Stimulated activated CD8-positive, alpha-beta memory T cell treated with anti-CD3 and anti-CD28 coated beads, Interleukin-4, amount 100 ng/mL, for 24 hours (primary cell): ENCODE measurements at places on chromosomes 1 and 21.

DNA sequence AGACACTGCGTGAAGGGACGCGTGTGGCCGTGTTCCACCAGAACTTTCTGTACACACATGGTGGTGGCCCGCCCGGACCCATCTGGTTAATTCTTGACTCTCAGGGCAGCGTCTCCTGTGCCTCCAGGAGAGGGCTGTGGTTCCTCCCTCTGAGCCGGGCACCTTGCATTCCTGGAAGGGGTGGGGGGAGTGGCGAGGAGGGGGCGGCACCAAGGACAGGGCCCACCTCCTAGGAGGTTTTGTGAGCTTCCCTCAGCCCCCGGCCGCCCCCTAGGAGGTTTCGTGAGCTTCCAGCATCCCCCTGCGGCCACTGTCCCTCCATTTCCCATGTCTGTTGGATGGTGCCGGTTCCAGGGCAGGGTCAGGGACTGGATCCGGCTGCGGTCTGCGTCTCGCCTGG is 28.9 kb downstream of the FAAP20 start:
- DNase-seq, result no peak

DNA sequence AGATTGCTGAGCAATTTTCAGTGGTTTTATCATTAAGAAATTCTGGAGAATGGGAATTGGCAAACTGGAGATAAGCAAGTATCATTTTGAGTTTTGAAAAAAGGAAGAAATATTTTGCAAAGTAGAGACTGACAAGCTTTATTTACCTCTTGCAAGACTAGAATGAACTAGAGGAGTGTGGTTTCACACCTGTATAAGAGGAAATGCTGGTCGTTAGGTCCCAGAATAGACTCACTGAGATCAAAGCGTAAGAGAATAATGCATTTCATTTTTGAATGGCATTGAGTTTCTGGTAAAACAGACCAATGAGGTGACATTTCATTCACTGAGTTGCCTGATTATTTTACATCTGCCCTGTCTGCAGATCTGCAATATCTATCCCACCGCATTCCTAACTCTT is 308.1 kb downstream of the ADGRL2 start:
- no peak for DNase-seq

DNA sequence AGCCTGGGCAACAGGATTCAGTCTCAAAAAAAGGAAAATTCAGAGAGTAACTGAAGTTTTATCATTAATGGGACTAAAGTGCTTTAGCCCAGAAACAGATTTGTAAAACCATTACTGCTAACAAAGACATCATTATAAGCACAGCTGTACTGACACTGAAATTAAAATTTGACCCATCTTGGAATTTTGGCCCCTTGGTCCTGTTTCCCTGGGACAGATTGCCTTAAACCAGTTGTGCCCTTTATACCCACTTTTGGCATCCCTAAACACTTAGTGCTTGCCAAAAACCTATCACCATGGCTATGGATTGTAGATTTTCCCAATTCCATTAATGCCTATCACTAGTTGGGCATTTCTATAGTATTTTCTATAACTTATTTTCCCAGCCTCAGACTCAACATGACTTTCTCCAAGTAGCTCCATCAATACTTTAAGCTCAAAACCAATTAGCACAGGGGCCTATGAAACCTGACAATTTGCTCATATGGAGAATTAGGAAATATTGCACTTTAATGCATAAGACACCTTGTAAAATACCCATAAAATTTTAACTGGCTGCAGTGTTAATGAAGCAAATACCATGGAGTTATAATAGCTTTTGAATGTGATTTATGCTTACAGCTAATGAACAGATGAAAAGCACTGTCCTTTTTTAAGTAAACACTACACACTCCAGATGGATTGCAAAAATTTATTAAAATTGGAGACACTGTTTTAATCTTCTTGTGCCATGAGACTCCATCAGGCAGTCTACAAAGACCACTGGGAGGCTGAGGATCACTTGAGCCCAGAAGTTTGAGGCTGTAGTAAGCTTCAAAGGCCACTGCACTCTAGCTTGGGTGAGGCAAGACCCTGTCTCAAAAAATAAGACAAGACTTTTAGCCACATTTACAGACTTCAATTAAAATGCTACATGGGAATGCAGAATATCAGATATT is 4.3 kb downstream of the GAS5 start:
- no peak for DNase-seq

DNA sequence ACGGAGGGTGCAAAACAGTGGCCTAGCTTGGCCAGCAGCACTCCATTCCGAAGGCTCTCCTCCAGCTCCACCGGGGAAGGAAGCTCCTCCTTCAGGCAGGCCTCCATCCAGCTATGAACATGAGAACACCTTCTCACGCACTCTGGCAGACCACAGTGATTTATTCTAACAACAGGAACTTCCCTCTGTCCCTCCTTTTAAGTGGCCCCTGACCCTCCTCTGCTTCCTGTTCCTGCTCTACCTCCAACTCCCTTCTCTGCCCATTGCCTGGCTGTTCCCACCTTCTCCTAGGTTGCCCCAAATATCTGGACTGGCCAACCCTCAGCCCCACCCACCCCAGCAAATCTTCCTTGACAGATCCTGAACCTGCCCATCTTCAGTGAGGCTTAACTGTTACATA is 5.9 kb downstream of the IQGAP3 start:
- no peak for DNase-seq

DNA sequence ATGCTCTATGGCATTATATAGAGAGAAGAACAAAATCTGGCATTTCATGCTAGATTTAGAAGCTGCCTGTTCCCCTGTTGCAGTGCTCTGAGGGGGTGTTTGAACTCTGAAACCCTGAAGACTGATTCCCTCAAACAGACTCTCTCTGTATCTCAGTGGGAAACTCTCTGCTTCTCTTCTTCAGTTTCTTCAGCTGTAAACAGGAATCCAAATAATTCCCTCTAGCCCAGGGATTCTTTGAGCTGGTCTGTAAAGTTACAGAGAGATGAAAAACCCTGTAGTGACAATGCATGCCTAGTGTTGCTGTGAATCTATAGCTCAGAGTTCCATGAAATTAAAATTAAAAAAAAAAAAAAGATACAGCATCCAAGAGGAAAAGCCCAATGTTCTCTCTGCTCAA is 17.0 kb upstream of the ROR1 start:
- DNase-seq, result no peak

DNA sequence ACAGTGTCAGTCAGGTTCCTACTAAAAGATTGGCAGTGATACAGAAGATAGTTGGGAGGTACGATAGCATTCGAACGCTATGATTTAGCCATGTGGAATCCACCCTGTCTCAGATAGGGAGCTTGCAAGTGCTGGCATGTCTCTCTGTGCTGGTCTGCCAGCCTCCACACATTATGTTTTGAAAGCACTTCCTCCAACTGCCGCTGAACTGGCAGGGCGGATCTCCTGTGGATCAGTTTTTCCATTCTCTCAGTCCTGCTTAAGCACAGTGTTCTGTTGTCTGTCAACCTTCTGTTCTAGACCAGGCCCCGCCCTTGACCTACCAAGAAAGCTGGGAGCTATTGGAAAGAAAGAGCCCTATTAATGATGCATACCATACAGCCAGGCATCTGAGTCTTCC is 65.5 kb upstream of the PALMD start:
- DNase-seq, result no peak
